Pulmonary artery endothelial cell (primary cell): ENCODE measurements at places on chromosomes 7 and 10. TPM values are rescaled to one million over a fixed set of nuclear protein-coding genes. Genes with fewer than 3 reads are reported as not detected.

The FZD1 gene
- total RNA-seq, result 2.6 and 4.7 TPM in 2 replicates

The FGF8 gene
- total RNA-seq, result not detected in 2 replicates

The NCOA4 gene
- 204 and 239 TPM in 2 replicates for total RNA-seq

The SP8 gene
- not detected in 2 replicates for total RNA-seq

The PDSS1 gene
- total RNA-seq, result 8.8 and 9.9 TPM in 2 replicates

The CRTAC1 gene
- 2.5 and 4.9 TPM in 2 replicates for total RNA-seq
